Urinary bladder (tissue), 4 donors: ENCODE measurements at places on chromosomes 13 and 19. TPM values are rescaled to one million over a fixed set of nuclear protein-coding genes. Genes with fewer than 3 reads are reported as not detected.
A peak's percentile ranks its signal among the peaks of the same experiment; 100 is the strongest.

DNA sequence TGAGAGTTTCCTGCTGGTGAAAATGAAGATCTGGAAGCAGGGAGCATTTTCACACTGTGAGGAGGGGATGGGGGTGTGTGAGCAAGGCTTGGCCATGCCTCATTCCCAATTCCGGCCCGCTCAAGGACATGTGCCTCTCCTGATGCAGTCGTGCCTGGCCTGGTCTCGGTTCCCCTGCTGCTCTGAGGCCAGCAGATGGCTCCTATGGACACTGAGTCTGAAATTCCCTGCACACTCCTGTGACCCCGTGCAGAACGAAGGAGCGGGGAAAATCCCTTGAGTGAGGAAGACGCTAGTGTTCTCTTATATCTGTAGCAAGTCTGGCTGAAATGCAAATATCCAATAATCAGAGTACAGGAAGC lies 363 bp upstream of the ZNF763 start:
- DNase-seq: no peak

DNA sequence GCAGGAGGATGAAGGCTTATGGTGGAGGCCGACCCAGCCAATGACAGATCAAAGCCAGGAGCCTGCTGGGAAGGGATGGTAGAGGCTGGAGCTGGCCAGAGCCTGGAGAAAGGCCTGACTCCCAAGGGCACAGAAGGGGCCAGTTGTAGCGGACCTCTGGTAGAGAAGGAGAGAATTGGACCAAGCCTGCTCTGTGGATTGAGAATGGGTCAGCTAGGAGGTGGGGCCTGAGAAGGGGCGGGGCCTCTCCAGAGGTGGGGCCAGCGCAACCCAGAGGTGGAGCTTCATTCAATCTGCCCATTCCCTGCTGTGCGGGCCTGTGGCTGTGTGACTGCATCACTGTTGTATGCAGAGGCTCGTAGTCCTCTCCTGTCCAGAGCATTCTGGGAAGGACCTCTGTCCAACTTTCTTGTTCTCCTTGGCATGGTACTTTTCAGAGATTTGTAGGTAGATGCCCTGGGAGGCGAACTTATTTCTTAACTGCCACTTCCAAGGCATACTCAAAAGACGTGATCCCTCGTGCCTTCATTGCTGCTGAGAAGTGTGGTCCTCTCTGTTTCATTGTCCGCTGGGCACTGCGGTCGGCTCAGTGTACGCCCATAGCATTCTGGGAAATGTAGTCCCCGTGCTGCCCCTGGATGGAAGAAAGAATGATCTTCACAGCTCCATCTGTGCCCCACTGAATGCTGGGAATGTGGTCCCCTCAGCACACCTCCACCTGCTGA lies 6.7 kb downstream of the GRIN2D start:
- no peak for DNase-seq

GRCh38 chr13:42788601-42789000 lies 7.2 kb downstream of the FAM216B start:
- no peak for DNase-seq

DNA sequence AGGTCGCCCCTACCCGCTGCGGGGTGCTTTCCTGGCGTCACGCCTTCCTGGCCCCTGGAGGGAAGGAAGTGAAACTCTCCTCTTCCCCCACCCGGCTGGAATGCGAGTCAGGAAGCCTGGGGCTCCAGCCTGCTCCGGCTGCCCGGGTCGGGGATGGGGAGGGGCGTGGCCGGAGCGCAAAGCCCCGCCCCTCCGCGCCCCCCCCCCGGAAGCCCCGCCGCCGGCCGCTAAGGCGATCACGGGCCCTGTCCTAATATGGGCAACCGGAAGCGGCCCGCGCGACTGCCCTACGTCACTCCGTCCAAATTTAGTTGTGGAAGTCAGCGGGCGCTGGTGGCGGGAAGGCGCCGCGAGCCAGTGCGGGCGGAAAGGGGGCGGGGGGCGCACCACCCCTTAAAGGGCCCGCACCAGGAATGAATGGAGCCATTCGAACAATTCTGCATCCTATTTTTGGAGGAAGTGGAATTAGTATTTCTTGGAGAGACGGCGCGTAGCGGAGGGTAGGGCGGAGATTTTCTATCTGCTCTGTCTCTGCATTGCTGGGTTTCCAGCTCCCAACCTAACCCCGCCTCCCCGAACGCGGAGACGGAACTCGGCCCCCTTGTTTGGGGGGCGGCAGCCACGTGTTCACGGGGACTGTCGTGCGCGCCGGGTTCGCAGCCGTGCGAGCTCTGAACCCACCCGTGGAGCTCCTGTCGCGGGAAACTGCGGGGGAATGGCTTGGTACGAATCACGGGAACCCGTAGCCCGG lies 1.6 kb downstream of the IER2 start:
- peak; percentile 93 for DNase-seq

- DNase-seq: no peak
Measured at GRCh38 chr13:66424422-66424821, 805.7 kb downstream of the PCDH9 start.

- no peak for DNase-seq
Measured at GRCh38 chr19:32349051-32349450, 3.6 kb downstream of the ZNF507 start.

GRCh38 chr13:65063753-65064152 lies 2166.4 kb downstream of the PCDH9 start:
- DNase-seq: no peak

Gene PSG6
- total RNA-seq: not detected

DNA sequence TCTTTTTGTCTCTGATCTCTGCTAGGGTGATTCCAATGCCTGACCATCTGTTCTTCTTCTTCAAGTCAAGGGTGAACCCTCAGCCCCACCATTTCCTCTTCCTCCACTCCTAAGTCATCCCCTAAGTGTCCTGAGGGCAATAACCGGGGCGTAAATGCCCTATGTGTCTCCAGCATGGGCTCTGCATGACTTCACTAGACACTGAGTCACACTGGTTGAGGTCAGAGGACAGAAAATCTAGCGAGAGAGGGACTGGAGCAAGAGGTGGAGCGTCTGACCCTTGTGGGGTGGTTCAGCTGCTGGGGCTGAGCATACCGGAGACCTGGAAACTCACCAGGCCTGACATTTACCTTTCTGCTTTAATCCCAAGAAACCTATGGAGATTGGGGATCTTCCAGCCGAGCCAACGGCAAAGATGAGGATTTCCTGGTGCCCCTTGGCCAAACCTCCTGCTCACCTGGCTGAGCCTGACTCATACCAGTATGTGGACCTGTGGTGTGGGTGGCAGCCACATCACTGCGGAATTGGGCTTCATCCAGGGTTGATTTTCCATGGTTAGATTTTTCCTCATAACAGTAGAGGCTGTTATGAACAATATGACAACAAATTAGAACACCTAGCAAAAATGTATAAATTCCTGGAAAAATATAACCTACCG lies 26.9 kb downstream of the SCGB2B2 start:
- no peak for DNase-seq

Gene PROZ
- not detected for total RNA-seq

DNA sequence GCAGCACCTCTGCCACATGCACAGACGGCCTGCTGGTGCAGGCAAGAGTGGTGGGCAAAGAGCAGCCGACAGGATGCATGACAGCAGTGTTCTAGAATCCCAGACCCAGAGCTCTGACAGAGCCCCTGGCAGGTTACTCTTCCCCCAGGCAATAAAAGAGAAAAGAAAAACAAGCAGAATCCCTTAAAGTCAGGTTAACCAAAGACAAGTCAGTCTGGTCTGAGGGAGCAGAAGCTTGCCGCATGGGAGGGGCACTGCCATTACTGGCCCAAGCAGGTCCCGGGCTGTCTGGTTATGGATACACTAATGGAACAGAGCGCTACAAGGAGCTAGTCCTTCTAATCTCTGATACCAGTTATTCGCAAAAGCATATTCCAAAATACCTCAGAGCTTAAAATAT lies 36.1 kb upstream of the DOCK9 start:
- DNase-seq: no peak

Gene STX10
- 26.4 TPM for total RNA-seq

Gene ZNF761
- 29.4 TPM for total RNA-seq

DNA sequence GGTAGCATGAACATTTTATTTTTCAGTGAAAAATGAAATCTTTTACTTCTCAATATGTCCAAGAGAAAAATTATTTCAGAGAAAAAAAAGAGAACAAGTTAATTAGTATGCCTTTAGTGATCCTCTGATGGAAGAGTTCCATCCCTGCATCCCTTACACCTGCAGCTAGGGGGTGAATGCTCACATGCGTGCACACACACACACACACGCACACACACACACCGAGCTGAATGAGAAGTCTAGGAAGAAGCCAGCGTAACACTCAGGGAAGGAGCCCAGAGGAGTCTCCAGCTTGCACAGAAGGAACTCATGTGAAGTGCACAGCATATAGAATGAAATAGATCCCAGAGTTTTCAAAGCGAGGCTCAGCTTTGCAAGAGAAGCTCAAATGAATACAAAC lies 510.5 kb downstream of the IRS2 start:
- DNase-seq: no peak

GRCh38 chr13:109483284-109483683 lies 303.1 kb downstream of the IRS2 start:
- no peak for DNase-seq

DNA sequence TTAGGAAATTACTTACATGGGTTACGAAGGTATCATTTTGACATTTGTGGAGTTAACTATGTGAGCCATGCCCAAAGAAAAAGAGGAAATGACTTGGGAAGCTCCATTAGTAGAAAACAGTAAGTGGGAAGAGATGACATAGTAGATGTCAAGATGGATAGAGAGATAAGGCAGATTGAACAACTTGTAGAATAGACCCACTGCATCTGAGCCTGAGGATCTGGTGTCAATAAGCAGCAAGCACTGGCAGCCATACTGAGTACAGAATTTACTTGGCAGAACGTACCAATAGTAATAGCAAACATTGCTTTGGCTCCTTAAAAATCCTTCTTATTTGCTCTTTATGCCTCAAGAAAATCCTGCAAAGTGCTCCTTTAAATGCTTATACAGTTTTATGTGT lies 203.8 kb downstream of the GPC6 start:
- DNase-seq: no peak

Gene RYR1
- total RNA-seq: 5.3 TPM

- no peak for DNase-seq
Measured at GRCh38 chr13:22599156-22599555, 581.6 kb upstream of the SGCG start.

Gene CCDC8
- 42.6 TPM for total RNA-seq

GRCh38 chr19:18844806-18845329 lies 13.1 kb downstream of the UPF1 start:
- DNase-seq: no peak

Gene RASIP1
- 10.8 TPM for total RNA-seq

- DNase-seq: no peak
Measured at GRCh38 chr13:49410477-49410876, 33.4 kb downstream of the CAB39L start.

DNA sequence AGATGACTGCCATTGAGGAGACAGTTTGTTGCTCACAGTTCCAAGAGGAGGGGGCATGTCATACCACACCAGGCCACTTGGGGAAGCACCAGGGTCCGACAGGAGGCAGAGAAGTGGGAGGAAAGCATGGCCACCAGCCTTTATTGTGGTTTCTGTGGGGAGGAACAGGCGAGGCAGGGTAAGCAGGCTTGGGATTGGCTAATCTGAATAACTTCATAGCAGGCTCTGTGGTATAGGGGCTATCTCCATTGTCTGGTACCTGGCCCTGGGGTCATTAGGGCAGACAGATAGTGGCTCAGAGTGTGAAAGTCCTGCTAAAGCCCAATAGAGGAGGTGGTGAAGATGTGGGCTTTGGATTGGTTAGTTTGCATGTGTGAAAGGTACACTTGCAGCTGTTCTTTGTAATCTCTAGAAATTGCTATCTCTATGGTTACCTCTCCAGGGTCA lies 35.5 kb downstream of the CBY2 start:
- DNase-seq: no peak

- no peak for DNase-seq
Measured at GRCh38 chr19:46383846-46384245, 29.5 kb downstream of the CCDC8 start.

Gene TMEM38A
- 8.0 TPM for total RNA-seq

- DNase-seq: no peak
Measured at GRCh38 chr13:71806886-71807285, 60.1 kb downstream of the DACH1 start.

DNA sequence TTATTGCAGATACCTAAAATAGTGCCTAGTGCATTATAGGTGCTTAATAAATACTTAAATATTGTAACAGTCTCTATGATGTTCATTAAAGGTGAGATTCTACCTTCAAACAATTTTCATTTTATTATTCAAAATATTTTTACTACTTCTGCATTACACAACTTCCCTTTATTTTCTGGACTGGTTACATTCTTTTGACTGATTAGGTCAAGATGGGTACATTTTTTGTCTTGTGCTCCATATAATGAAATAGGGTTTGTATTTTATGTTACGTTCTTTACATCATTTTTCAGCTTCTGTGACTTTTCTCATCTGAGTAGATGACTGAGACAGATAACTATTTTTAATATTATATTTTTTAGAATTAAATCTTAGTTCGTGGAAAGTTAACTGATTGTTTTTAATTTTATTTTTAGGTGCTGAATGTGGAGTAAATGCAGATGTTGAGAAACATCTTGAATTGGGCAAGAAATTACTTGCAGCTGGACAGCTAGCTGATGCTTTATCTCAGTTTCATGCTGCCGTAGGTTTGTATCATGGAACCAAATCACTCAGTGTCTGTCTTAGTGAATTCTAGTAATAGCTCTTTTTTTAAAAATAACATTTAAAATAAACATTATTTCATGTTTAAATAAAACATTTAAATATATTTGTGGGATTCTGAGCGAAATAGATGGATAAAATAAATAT lies 32.0 kb downstream of the DNAJC3 start:
- DNase-seq: no peak

- no peak for DNase-seq
Measured at GRCh38 chr13:30456290-30456689, 9.4 kb downstream of the HMGB1 start.
